ENCODE measurements at places on chromosomes 3 and 15. TPM values are rescaled to one million over a fixed set of nuclear protein-coding genes. Genes with fewer than 3 reads are reported as not detected.

GRCh38 chr3:122957707-122958689 is 69.6 kb downstream of the SEMA5B start:
- no peak for DNase-seq

DNA sequence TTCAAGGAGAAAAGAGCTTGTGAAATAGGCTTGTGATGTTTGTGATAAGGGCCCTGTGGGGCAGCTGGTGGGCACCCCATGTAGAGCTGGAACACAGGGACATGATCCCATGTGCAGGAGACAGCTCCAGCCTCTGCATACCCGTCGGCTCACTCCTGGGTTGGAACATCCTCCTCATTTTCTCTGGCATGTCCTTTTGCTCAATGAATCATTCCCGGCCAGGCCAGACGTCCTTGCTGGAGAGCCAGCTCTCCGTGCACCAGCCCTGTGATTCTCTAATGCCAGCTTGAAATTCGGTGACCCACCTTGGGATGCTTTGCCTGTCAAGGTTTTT is 77.3 kb downstream of the SMAD3 start:
- DNase-seq, result no peak

DNA sequence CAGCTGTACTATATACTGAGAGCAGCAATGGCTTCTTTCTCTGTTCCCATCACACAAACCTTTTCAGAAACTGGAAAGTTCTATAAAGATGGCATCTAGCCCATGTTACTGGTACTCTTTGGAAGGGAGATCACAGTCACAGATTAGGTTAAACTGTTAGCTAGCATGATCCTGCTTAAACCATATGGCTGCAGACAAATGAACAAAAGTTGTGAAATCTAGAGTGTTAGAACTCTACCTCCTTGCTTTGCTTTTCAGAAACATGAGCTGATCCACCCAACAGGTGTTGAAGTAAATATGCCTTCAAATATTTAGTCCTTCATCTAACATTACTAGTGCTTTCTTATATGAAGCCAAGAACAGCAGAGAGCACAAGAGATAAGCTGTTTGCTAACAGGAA is 102.6 kb downstream of the SNRK start:
- no peak for DNase-seq

- no peak for DNase-seq
These were observed 1407.1 kb downstream of the SI start for GRCh38 chr3:163671201-163671600.

The SNTN gene
- polyA plus RNA-seq, result not detected

The ADGRG7 gene
- polyA plus RNA-seq, result not detected

The UBE2E2 gene
- polyA plus RNA-seq, result 62.4 TPM

The FGF12 gene
- 7.5 TPM for polyA plus RNA-seq

Data from right renal cortex interstitium (tissue), 3 donors.